ENCODE measurements at places on chromosomes 5 and 9.

DNA sequence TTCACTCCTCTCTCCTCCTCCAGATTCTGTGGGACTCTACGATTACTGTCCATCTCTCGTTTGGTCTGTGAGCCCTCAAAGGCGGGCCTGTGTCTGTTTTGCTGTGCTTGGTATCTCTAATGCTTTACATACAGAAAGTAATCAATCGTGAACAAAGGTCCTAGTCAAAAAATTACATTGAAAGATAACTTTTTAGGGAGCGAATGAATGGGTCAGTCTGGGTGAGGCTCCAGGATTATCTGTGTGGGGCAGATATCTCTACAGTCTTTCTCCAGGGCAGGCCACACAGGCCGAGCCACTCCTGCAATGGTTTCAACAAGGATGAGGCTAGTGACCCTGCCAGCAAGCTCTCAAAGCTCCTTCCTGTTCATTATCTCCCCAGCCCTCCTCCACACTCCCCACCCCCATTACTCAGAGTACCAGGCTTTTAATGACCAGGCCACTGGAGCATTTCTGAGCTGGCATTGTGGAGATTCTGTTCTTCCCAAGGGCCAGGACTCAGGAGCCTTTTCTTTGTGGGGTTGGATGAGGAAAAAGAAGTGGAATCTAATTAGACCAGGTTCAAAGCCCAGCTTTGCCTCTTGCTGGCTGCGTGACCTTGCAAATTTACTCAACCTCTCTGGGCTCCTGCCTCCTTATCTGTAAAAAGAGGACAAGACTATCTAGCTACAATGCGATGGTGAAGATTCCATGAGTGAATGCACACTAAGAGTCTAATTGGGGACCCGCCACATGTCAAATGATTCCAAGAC lies 10.2 kb downstream of the CORO2A start:
- DNase-seq = no peak

GRCh38 chr9:136847826-136848392 lies 1.3 kb upstream of the PHPT1 start:
- DNase-seq = peak; percentile 82

- DNase-seq = no peak
Observed at GRCh38 chr5:82259172-82259800, 18.9 kb downstream of the RPS23 start.

DNA sequence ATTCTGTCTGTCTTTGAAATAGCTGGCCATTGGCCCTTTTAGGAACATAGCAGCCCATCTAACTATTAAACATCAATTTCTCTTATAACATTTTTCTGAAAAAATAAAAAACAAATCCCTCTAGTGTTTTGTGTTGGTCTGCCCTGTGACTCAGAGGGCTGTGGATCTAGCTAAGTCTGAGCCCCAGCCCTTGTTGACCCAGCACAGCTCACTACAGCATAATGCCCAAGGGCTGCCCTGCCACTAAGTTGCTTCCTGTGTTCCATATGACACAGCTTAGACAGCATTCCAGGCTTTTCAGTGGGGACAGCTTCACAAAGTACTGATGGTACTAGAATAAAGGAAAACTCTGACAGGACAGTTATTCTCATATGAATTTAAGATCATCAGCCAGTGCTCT lies 136.0 kb downstream of the SCAMP1 start:
- no peak for DNase-seq

GRCh38 chr5:104734046-104734445 lies 1171.5 kb upstream of the NUDT12 start:
- DNase-seq = no peak

DNA sequence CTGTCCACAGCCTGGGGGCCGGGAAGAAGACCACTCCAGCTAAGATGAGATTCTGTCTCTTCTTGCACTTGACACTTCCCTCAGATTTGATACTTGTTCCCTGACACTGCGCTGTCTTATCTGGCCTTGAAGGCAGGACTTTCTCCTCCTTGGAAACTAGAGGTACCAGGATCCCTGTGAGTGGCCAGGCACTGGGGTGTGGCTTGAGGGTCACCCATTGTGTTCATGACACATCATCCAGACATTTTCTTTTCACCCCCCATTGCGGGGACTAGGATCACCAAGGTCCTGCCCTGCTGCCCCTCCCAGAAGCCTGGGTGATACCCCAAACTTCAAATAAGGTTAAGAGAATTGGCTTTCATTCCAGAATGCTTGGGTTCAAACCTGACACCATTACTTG lies 103.3 kb downstream of the NDFIP1 start:
- DNase-seq = no peak

- DNase-seq = no peak
Observed at GRCh38 chr9:109478051-109478563, 20.0 kb downstream of the PTPN3 start.

DNA sequence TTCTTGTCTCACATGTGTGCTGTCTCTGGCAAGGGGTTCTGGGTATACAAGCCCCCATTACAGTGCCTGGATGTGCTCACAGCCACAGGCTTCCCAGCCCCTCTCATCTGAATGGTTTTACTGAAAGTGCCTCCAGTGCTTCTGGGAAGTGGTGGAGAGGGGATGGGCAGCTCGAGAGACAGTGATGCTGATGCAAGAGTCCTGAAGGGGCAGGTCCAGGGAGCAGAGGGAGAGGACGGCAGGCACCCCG lies 93.5 kb downstream of the PHF2 start:
- no peak for DNase-seq

DNA sequence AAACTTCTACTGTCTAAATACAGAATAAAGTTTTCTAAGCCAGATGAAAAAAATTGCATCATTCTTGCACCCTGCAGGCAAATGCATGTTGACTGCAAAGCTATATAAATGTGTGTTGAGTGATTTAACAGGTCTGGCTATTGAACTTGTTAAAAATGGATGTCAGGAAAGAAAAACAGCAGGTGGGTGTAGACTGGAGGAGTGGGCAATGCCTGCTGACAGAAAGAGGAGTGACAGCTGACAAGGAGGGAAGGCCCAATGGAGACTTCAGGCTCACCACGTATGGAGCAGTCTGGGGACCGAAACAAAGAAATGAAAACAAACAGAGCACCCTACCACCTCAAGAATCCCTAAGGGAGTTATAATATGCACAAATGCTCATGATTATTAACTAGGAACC lies 127.8 kb downstream of the GRIA1 start:
- DNase-seq = no peak

DNA sequence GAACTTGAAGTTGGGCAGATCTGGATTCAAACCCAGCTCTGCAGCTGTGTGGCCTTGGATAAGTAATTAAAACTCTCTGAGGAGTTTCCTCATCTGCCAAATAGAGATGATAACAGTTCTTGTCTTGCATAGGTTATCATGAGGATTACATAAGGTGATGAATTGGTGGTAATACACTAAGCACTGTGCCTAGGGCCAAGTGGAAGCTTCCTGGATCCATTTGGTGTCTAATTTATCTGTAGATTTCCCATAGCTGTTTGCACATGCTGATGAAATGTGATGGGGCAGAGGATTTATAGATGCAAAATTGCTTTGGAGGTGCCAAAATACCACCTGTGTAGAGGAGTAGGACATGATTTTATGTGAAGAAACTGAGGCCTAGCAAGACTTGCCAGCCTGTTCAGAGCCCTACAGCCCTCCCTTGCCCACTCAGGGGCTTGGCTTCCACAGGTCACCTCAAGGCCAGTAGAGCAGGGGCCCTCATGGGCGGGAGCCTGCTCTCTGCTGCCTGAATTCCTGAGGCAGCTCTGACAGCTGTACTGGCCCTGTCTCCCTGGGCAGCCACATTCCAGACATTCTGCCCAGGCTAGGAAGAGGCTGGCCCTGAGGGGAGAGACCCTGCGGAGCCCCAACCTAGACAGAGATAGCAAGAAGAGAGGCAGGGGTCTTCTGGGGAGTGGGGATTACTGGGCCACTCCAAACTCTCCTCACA lies 5.9 kb upstream of the FAT2 start:
- DNase-seq = no peak

- no peak for DNase-seq
Observed at GRCh38 chr9:93020151-93020550, 38.4 kb upstream of the SUSD3 start.

- no peak for DNase-seq
Observed at GRCh38 chr9:91677331-91677730, 253.7 kb upstream of the NFIL3 start.

DNA sequence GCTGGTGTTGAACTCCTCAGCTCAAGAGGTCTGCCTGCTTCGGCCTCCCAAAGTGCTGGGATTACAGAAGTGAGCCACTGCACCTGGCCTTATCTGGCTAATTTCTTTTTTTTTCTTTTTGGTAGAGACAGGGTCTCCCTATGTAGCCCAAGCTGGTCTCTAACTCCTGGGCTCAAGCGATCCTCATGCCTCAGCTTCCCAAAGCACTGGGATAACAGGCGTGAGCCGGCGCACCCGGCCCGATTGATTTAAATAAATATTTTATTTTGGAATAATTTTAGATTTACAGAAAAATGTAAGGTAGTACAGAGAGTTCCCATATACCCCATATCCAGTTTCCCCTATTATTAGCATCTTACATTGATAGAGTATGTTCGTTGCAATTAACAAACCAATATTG lies 155.0 kb upstream of the MVB12B start:
- DNase-seq = no peak

GRCh38 chr5:10975945-10976344 lies 214.9 kb upstream of the DAP start:
- DNase-seq = no peak

GRCh38 chr5:114427204-114427603 lies 65.3 kb downstream of the KCNN2 start:
- no peak for DNase-seq

- no peak for DNase-seq
Observed at GRCh38 chr9:21996438-21996837, 1.8 kb downstream of the CDKN2B-AS1 start.

- no peak for DNase-seq
Observed at GRCh38 chr9:134895908-134896833, 15.6 kb downstream of the FCN2 start.

GRCh38 chr5:8500426-8500825 lies 631.5 kb downstream of the MTRR start:
- DNase-seq = no peak

- no peak for DNase-seq
Observed at GRCh38 chr5:58231041-58231440, 228.8 kb downstream of the PLK2 start.

GRCh38 chr5:134228624-134229023 lies 2.8 kb upstream of the PPP2CA start:
- no peak for DNase-seq

- DNase-seq = no peak
Observed at GRCh38 chr5:172901788-172902496, 57.3 kb upstream of the RPL26L1 start.
